Left lung (tissue), 14 donors: ENCODE measurements at places on chromosomes 12 and 14. TPM values are rescaled to one million over a fixed set of nuclear protein-coding genes. Genes with fewer than 3 reads are reported as not detected.
A peak's percentile ranks its signal among the peaks of the same experiment; 100 is the strongest.

PRORP gene
- polyA plus RNA-seq = 26.7 TPM

C14orf39 gene
- 1.7 TPM for polyA plus RNA-seq

MMP17 gene
- polyA plus RNA-seq = 3.5 TPM

MAP3K9 gene
- 6.8 TPM for polyA plus RNA-seq

LTBP2 gene
- polyA plus RNA-seq = 22.4 TPM

GPR137C gene
- 5.5 TPM for polyA plus RNA-seq

DNA sequence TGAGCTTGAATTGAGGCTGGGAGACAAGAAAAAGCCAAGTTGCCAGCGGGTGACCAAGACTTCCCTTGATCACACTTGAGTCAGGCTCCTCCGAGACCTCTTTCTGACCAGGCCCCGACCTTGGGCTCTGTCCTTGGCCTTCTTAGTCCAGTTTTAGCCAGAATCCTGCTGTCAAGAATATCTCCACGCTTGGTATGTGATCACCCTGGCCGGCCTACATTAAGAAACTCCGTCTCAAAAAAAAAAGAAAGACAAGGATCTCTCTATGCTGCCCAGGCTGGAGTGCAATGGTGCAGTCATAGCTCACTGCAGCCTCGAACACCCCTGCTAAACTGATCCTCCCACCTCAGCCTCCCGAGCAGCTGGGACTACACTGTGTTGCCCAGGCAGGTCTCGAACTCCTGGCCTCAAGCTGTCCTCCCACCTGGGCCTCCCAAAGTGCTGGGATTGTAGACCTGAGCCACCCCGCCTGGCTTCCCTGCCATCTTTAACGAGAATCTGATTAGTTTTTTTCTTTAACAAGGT lies 1.0 kb upstream of the ITPK1 start:
- H3K27me3 ChIP-seq = no peaks in the 10 kb centered on the region
- no peak for DNase-seq
- peaks cover 17% of the 10 kb centered on the region for H3K4me1 ChIP-seq
- H3K4me3 ChIP-seq = peak overlapping the region; percentile 69
- peak overlapping the region; percentile 96 for H3K27ac ChIP-seq

DNA sequence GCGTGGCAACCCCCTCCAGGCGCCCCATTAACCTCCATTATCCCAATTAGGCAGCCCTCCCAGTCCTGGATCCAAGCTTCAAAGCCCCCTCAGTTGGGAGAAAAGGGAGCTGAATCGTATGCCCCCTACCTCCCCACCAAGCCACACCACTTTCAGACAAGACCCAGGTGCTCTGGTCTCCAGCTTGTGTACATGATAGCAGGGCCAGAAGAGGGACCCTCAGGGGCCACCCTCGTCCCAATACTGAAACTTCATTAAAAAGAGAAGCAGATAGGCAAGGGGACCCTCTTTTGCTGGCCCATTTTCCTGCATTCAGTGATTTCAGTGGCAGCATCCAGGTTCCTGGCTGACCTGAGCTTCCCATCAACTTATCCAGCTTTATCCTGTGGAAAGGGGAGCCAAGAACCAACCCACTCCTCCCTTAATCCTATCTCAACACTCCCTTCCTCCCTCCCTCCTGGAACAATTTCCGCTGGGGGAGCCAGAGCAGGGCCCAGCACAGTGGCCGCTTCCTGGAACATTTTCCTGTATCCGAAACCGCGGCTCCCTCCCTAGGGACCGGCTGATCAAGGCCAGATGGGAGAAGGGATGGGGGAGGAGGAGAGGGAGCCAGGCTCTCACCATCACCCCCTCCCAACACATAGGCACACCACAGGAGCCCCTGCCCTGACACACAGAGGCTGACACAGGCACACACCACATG lies 9.5 kb upstream of the SP7 start:
- no peaks in the 10 kb centered on the region for H3K36me3 ChIP-seq
- peak overlapping the region; percentile 56 for H3K4me3 ChIP-seq
- peak overlapping the region; percentile 70 for H3K27ac ChIP-seq
- H3K27me3 ChIP-seq = no peaks in the 10 kb centered on the region

GRCh38 chr14:34199585-34199984 lies 248.7 kb upstream of the EGLN3 start:
- no peak overlapping the region for H3K4me3 ChIP-seq
- no peaks in the 10 kb centered on the region for H3K27me3 ChIP-seq
- no peaks in the 10 kb centered on the region for H3K4me1 ChIP-seq
- no peak overlapping the region for H3K27ac ChIP-seq

- no peaks in the 10 kb centered on the region for H3K27me3 ChIP-seq
- no peak overlapping the region for H3K4me3 ChIP-seq
- peaks cover 21% of the 10 kb centered on the region for H3K4me1 ChIP-seq
Observed at GRCh38 chr12:55684761-55685370, 22.8 kb downstream of the ITGA7 start.

- no peak overlapping the region for H3K4me3 ChIP-seq
- peaks cover 5% of the 10 kb centered on the region for H3K4me1 ChIP-seq
- DNase-seq = no peak
- no peak overlapping the region for H3K27ac ChIP-seq
- no peaks in the 10 kb centered on the region for H3K27me3 ChIP-seq
Observed at GRCh38 chr12:70482764-70483163, 116.7 kb downstream of the KCNMB4 start.

DNA sequence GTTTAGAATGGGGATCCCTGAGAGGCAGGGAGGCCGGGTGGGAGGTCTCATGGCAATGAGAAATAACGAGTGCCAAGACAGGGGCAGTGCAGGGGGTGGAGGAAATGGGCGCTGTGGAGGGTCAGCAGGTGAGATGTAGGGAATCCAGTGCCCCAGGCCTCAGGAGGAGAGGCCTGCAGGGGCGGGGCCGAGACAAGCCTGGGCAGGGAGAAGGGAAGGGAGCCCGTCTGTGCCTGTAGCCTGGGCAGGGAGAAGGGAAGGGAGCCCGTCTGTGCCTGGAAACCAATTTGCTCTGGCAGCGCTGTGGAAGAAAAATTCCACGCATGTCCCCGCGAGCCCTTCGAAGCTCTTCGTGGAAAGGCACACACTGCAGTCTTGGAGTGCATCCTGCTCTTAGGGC lies 10.6 kb upstream of the NCOR2 start:
- no peaks in the 10 kb centered on the region for H3K27me3 ChIP-seq
- no peak overlapping the region for H3K4me3 ChIP-seq
- no peak for DNase-seq
- H3K27ac ChIP-seq = no peak overlapping the region
